ENCODE measurements at places on chromosomes 16 and 17.

- H3K27me3 ChIP-seq, result no peaks in the 10 kb centered on the region
- no peaks in the 10 kb centered on the region for H3K36me3 ChIP-seq
- H3K4me1 ChIP-seq, result peaks cover 2% of the 10 kb centered on the region
- H3K4me3 ChIP-seq, result no peak overlapping the region
- H3K27ac ChIP-seq, result no peak overlapping the region
- no peak for DNase-seq
Observed at GRCh38 chr16:67662653-67663010, 1.9 kb downstream of the PARD6A start.

DNA sequence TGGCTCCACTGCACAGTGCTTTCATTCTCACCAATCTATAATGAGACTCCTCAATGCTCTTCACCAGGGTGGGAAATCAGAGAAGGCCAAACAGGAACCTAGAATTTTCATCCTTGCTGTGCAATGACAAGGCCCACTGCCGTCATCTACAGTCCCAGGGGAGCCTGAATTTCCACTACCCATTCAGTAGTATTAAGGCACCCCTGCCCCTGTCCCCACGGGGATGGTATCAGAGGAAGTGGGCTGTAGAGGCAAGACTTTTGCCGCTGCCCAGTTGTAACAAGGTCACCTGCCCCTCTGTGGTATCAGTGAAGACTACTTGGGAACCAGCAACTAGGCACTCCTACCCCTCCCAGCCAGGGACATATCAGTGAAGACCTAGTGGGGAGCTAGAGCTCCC is 104.5 kb downstream of the C16orf78 start:
- H3K36me3 ChIP-seq, result no peaks in the 10 kb centered on the region
- H3K4me1 ChIP-seq, result no peaks in the 10 kb centered on the region
- H3K27ac ChIP-seq, result no peak overlapping the region
- no peak overlapping the region for H3K4me3 ChIP-seq
- no peaks in the 10 kb centered on the region for H3K27me3 ChIP-seq

GRCh38 chr16:84379709-84380362 is 11.5 kb downstream of the ATP2C2 start:
- DNase-seq, result peak; percentile 37
- no peak overlapping the region for H3K4me3 ChIP-seq
- H3K27me3 ChIP-seq, result no peaks in the 10 kb centered on the region
- H3K4me1 ChIP-seq, result no peaks in the 10 kb centered on the region

- DNase-seq, result no peak
- H3K27me3 ChIP-seq, result no peaks in the 10 kb centered on the region
- no peaks in the 10 kb centered on the region for H3K36me3 ChIP-seq
- no peak overlapping the region for H3K27ac ChIP-seq
- no peak overlapping the region for H3K4me3 ChIP-seq
Observed at GRCh38 chr16:83554096-83554495, 253.7 kb upstream of the HSBP1 start.

DNA sequence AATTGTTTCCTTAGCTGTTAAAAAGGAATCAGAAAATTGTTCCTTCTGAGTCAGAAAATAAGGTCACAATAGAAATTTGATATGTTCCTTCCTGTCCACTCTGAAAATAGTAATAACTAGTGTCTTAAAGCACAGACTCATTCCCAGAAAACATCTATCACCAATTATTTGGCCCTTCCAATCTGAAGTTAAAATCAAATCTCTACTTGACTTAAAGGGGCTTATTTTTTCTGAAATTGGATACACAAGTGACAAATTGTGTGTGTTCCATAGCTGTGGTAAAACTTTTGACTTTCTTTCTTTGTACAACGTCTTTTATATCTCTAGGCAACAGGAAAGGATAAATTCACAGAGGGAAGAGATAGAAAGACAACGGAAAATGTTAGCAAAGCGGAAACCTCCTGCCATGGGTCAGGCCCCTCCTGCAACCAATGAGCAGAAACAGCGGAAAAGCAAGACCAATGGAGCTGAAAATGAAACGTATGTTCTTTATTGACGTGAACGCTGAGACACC is 54.5 kb upstream of the MRC2 start:
- H3K36me3 ChIP-seq, result no peaks in the 10 kb centered on the region
- no peaks in the 10 kb centered on the region for H3K4me1 ChIP-seq
- no peak overlapping the region for H3K4me3 ChIP-seq
- no peak overlapping the region for H3K27ac ChIP-seq
- H3K27me3 ChIP-seq, result no peaks in the 10 kb centered on the region
- no peak for DNase-seq

- peaks cover 2% of the 10 kb centered on the region for H3K4me1 ChIP-seq
- no peak overlapping the region for H3K27ac ChIP-seq
- no peaks in the 10 kb centered on the region for H3K36me3 ChIP-seq
Observed at GRCh38 chr17:16988749-16989229, 16.9 kb upstream of the TNFRSF13B start.

- no peaks in the 10 kb centered on the region for H3K36me3 ChIP-seq
- H3K27me3 ChIP-seq, result no peaks in the 10 kb centered on the region
- DNase-seq, result no peak
- no peaks in the 10 kb centered on the region for H3K4me1 ChIP-seq
- H3K4me3 ChIP-seq, result no peak overlapping the region
- no peak overlapping the region for H3K27ac ChIP-seq
Observed at GRCh38 chr16:84673203-84673535, 24.9 kb downstream of the KLHL36 start.

DNA sequence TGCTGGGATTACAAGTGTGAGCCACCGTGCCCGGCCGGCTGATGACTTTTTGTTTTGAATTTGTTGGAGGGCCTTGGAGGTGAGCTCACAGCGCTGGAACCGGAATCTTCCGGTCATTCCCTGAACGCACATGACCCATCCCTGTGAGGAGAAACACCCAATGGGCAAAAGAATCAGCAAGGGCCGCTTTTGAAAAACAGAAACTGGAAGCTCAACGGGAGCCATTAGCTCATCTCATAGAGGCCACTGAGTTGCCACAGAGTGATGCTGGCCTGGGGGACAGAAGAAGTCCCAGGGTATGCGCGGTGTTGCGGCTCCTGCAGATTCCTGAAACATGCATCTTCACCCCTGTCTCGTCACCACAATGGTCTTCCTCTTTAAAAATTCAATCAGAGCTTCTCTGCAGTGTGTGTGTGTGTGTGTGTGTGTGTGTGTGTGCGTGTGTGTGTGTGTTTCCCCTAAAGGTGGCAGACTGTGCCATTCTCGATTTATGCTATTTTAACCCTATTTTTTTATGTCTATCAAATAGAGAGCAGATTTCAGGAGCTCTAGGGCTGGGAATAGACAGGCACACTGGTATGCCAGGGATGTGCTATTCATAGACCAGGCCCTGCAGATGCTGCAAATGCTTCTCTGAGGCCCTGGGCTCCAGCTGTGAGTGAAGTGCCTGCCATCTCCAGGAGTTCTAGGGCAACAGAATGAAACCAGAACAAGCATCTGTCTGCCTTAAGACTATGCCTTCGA is 68.3 kb downstream of the MARCHF10 start:
- H3K4me1 ChIP-seq, result no peaks in the 10 kb centered on the region
- DNase-seq, result peak; percentile 58
- H3K27me3 ChIP-seq, result no peaks in the 10 kb centered on the region
- no peak overlapping the region for H3K27ac ChIP-seq
- no peak overlapping the region for H3K4me3 ChIP-seq
- no peaks in the 10 kb centered on the region for H3K36me3 ChIP-seq

GRCh38 chr17:78571329-78571728 is 5.9 kb downstream of the DNAH17 start:
- H3K27ac ChIP-seq, result no peak overlapping the region
- H3K27me3 ChIP-seq, result no peaks in the 10 kb centered on the region
- no peaks in the 10 kb centered on the region for H3K36me3 ChIP-seq
- H3K4me3 ChIP-seq, result no peak overlapping the region
- H3K4me1 ChIP-seq, result no peaks in the 10 kb centered on the region

DNA sequence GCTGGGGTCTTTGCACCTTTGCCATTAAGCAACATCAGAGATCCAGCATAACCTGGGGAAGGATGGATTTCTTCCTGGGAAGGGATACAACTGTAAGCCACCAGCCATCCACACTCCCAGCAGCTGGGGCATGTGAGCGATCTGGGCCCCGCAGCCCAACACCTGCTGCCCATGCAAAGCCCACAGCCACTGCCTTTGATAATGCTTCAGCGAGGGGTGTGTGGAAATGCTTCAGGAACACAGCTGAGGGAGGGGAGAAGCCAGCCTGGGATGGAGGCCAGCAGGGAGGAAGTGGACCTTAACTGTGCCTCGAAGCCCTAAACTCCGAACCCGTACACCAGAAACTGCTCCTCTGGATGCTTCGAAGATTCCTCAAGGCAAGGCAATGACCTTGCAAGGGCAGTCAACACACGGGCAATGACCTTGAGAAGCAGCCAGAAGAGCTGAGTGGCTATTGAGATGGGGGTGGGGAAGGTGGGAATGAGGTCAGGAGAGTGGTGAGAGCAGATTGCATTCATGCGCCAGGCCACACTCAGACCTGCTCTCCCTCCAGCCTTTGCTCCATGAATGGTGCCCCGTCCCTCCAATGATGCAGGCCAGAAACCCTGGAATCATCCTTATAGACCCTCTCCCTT is 49.1 kb downstream of the KATNIP start:
- peaks cover 5% of the 10 kb centered on the region for H3K4me1 ChIP-seq
- no peak overlapping the region for H3K4me3 ChIP-seq
- no peak overlapping the region for H3K27ac ChIP-seq
- no peaks in the 10 kb centered on the region for H3K27me3 ChIP-seq
- no peaks in the 10 kb centered on the region for H3K36me3 ChIP-seq

- no peaks in the 10 kb centered on the region for H3K27me3 ChIP-seq
- no peaks in the 10 kb centered on the region for H3K36me3 ChIP-seq
- H3K27ac ChIP-seq, result no peak overlapping the region
- peaks cover 1% of the 10 kb centered on the region for H3K4me1 ChIP-seq
- DNase-seq, result no peak
Observed at GRCh38 chr17:57459286-57459915, 203.1 kb downstream of the MSI2 start.

Measured in mesendoderm (in vitro differentiated cells).